ENCODE measurements at places on chromosomes 16 and 17.

- DNase-seq, result no peak
Observed at GRCh38 chr16:83187405-83187804, 560.6 kb downstream of the CDH13 start.

DNA sequence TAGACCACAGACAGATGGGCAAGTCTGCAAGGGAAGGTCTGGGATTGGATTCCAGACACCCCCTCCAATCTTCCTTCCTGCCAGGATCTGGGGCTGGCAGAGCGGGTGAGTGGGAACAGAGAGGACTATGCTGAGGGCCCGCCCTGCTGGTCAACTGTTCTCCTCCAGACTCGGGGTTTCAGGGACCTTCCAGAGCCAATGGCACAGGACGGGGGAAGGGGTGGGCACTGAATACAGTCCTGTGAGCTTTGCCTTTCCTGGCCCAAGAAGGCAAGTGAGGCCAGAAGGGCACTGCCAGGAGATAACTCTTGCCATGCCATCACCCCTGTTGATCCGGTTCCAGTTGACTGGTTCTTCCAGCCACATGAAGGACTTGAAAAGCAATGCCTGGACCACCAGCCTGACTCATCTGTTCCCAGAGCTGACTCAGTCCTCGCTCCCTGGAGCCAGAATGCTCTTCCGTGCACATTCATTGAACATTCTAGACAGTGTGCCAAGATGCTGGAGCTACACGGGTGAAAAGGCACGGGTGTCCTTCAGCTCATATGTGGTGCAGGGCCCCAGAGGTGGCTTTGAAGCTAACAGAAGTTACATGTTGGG, 533 bp upstream of the MEFV start:
- DNase-seq, result no peak

DNA sequence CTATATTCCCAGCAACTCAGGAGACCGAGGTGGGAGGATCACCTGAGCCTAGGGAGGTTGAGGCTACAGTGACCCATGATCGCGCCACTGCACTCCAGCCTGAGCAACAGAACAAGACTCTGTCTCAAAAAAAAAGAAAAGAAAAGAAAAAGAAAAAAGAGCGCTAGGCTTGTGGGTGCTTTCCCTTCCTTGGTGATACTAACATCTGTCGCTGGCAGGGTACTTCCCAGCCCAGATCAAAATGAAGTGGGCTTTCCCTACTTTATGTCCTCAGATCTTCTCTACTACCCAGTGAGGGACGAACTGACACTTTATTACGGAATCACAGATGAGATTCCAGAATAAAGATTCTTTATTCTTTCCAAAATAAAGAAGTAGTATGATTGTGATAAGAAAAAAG, 103.8 kb upstream of the NOL11 start:
- DNase-seq, result no peak

DNA sequence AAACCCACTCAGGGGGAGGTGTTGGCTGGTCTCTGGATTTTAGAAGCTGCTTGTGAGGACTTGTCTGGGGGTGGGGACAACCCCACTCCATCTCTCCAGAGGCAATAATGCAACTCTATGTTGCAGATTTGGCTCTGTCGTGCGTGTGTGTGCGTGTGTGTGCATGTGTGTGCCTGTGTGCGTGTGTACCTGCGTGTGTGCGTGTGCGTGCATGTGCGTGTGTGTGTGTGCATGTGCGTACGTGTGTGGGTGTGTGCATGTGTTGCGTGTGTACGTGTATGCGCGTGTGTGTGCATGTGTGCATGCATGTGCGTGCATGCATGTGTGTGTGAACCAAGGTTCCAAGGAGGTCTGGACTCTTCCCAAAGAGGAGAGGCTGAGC, 120.4 kb upstream of the LHX1 start:
- no peak for DNase-seq

DNA sequence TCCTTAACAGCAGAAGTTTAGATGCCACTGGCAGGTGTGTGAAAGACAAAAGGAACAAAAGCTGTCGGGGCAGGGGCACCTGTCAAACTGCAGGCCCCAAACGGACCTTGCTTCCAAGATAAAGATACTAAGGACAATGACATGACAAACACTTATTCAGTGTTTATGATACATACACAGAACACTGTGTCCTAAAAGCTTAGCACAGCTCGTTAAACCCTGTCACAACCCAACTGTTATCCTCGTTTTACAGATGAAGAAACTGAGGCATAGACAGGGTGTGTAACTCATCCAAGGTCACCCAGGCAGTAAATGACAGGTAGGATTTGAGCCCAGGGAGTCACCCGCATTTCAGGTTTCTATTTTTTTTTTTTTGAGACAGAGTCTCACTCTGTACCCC, 9.6 kb downstream of the SDK2 start:
- no peak for DNase-seq

- DNase-seq, result peak; percentile 15
Observed at GRCh38 chr17:6574687-6575595, 18.6 kb upstream of the PITPNM3 start.

GRCh38 chr17:28969706-28970393, 18.5 kb upstream of the PHF12 start:
- DNase-seq, result no peak

DNA sequence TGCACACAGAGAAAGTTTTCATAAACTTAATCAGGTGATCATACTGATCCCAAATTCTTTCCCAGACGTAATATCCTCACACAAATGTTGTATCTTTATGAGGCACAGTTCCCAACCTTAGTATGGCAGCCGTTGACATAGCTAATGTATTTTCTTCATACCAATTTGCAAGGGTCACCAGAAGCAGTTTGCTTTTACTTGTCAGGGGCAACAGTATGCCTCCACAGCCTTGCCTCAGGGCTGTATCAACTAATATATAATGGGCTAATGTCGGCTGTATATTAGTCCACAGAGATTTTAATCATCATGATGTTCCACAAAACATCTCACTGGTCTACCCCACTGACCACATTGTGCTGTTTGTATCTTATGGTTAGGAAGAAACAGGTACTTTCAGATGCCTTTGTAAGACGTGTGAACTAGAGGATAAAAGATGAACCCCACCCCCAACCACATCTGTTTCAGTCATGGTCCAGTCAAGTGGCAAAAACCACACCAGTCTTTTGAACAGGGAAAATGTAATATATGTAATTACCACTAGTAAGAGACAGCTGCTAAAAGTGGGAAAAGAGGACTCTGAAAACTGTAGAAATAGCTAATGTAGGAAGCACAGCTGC, 55.2 kb downstream of the GAN start:
- no peak for DNase-seq
